GM23338 (cell line): ENCODE measurements at places on chromosomes 1 and 21.
A peak's percentile ranks its signal among the peaks of the same experiment; 100 is the strongest.

GRCh38 chr1:3066250-3066711, 2.7 kb upstream of the PRDM16 start:
- DNase-seq: peak; percentile 62

GRCh38 chr1:33043267-33044092, 6.8 kb upstream of the AK2 start:
- DNase-seq: no peak

- DNase-seq: no peak
Measured at GRCh38 chr1:226634611-226635246, 86.2 kb downstream of the STUM start.

DNA sequence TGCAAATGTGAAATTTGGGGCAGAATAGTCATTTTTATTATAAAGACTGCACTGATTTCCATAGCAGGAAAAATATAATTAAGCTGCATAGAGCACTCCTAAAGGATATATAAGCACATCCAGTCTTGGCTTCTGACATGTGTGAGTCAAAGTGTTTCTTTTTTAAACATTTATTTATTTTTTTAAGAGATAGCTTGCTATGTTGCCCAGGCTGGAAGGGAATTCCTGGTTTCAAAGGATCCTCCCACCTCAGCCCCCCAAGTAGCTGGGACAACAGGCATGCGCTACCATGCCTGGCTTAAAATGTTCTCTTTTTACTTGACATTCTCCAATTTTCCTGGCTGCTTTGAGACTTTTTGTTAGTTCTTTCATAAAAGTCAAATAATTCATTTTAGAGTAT, 126.1 kb downstream of the HMCN1 start:
- no peak for DNase-seq

GRCh38 chr1:86502721-86503405, 34.1 kb downstream of the CLCA1 start:
- DNase-seq: peak; percentile 94

DNA sequence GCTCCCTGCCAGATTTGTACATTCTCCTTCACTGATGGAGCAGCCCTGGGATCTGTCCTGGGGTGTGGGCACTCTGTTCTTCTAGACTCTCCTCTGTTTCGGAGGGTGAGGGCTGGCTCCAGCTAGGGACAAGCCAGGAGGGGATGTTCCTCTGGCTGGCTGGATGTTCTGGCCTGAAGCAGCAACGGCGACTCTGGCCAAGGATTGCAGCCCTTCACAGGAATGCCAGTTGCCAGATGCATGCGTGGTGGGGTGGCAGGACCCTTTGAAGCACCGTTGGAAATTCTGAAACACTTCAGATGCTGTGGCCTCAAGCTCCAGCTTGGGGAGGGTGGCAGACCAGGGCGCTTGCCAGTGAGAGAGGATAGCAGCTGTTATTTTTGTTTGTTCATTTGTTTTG, 210.9 kb downstream of the TRABD2B start:
- no peak for DNase-seq

- DNase-seq: no peak
Measured at GRCh38 chr1:14745789-14746188, 147.3 kb downstream of the KAZN start.

DNA sequence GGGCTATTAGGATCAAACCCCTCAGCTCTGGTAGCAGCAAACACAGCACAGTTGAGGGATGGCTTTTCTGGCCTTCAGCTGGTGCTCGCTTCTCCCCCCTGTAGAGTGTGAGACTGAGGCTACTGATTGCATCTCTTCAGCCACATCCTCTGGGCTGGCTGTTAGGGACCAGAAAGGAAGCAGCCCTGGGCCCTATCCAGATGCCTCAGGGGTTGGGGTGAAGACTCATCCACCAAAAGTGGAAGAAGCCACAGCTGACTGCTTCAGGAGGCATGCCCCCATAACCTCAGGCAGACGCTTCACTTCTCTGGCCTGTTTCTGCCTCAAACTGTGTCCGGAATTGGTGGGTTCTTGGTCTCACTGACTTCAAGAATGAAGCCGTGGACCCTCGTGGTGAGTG, 6.2 kb upstream of the TMEM200B start:
- no peak for DNase-seq

- DNase-seq: no peak
Measured at GRCh38 chr1:174276087-174276486, 116.8 kb downstream of the RABGAP1L start.

GRCh38 chr1:22855668-22856606, 116.7 kb downstream of the LACTBL1 start:
- DNase-seq: no peak

GRCh38 chr21:37367703-37368540, 1.3 kb downstream of the DYRK1A start:
- DNase-seq: peak; percentile 43

DNA sequence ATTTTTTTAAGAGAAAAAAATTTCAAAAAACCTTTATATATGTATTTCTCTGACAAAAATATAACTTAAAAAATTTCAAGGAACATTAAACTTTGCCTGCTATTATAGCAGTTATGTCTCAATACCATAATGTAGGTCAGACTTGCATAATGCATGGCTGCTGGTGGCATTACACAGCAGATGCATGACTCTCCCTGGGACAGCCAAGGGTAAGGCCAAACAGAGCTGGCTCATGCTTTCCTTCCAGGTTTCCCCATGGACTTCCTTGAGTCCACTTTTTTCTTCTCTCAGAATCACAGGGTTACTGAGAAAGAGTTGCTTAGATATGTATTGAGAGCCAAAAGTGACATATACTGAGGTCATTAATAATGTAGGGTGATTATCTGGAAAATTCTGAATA, 43.7 kb downstream of the RHOU start:
- no peak for DNase-seq

DNA sequence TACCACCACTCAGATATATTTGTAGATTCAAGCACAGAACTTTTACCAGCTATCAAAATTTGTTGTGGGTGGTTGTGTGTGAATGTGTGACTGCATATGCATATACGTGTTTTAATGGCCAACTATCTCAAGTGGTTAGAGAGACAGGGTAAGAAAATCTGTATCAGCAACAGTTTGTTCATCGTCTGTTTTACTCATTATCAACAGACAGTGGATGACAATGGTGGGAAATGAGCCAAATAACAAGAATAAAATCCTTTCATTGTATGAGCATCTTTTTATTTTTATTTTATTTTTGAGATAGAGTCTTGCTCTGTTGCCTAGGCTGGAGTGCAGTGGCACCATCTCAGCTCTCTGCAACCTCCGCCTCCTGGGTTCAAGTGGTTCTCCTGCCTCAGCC, 22.7 kb upstream of the DYNLT5 start:
- DNase-seq: no peak

GRCh38 chr1:219350172-219350931, 176.7 kb downstream of the LYPLAL1 start:
- no peak for DNase-seq

DNA sequence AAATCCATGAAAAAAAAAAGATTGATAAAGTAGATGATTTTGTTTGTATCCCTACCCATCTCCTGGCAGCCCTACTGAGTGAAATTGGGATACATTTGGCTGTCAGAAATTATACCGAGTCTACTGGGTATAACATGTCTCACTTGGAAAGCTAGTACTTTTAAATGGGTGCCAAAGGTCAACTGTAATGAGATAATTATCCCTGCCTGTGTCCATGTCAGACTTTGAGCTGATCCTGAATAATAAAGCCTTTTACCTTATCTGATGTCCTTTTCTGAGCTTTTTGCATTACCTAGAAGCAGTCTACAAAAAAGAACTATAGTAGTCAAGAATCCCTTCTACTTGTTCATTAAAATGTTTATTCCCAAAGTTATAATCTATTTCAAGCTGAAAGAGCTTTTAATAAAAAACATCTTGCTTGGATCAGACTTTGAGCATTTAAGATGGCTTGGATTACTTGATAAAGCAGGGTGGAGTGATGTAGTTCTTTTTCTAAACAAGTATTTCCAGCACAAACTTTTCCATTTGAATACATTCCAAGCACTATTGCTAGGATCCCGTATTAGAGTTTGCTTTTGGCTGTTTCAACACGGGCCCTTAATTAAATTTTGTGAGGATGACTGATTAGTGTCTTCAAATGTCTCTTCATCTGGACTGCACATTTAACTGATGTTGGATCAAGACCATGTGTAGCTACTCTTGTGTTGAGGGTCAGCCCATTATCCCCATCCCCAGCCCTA, 69.2 kb downstream of the DTL start:
- DNase-seq: no peak

- DNase-seq: no peak
Measured at GRCh38 chr1:182861994-182862393, 22.8 kb downstream of the DHX9 start.

DNA sequence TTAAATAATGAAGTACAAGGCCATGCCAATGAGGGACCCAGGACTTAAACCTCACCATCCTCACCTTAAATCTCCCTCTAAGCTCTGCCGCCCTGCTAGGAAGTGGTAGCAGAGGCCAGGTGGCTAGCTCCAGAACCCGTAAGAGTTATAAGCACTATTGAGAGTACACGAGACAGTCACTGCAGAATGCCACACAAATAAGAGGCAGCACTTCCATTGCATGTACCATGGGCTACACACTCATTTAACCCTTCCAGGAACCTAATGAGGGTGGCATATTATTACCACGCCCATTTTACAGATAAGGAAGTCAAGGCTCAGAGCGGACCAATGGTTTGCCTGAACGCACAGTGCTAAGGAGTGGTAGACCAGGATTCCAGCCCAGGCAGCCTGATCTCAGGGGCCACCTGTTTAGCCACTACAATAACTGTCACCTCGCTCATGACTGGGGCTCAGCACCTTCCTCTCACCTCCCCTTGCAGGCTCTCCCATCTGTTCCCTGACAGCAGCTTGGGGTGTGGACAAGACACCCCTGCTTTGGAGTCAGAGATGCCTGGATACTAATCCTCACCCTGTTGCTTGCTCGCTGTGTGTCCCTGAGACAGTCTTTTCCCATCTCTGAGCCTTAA, 54.8 kb upstream of the ID3 start:
- no peak for DNase-seq

DNA sequence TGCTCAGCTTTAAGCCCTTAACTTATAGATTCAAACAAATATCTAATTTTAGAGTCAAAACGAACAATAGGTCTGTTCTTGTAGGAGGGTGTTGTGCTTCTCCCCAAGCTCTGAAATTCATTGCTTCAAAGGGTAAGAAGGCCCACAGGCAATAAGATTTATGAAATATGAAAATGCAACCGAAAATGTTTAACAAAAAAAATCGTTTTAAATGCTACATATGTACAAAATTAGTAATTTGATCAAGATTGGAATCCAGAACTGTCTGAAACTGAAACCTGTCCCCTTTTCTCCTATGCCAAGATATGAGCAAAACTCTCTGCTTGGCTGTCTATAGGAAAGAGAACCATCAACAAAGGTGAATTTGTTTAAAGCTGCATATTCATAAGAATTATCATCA, 534.3 kb downstream of the PLPP3 start:
- DNase-seq: no peak

GRCh38 chr1:41661428-41662060, 177.1 kb upstream of the EDN2 start:
- peak; percentile 25 for DNase-seq

- peak; percentile 91 for DNase-seq
Measured at GRCh38 chr1:176949033-176949662, 215.4 kb downstream of the ASTN1 start.

GRCh38 chr1:207951652-207952051, 40.7 kb upstream of the CD34 start:
- DNase-seq: no peak

- DNase-seq: no peak
Measured at GRCh38 chr1:27152004-27152828, 2.7 kb downstream of the SLC9A1 start.

DNA sequence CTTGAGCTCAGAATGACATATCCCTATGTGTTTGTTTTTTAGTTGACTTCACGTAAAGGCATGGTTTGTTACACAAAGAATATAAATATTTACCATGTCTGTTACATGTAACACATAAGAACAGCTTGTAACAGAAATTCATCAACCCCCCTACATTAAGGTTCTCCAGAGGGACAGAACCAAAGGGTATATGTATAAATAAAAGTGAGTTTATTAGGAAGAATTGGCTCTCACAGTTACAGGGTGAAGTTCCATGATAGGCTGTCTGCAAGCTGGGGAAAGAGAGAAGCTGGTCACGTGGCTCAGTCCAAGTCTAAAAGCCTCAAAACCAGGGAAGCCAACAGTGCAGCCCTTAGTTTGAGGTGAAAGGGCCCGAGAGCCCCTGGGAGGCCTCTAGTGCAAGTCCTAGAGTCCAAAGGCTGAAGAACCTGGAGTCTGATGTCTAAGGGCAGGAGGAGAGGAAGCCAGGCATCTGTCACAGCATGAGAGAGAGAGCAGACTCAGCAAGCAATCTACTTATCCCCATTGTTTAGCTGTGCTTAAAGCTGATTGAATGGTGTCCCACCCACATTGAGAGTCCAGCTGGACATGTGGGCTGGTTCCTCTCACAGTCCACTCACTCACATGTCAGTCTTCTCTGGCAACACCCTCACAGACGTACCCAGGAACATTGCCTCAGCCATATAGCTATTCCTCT, 15.8 kb downstream of the THRAP3 start:
- DNase-seq: no peak

- no peak for DNase-seq
Measured at GRCh38 chr1:87796471-87796901, 467.8 kb downstream of the LMO4 start.

- DNase-seq: no peak
Measured at GRCh38 chr1:243179720-243180119, 75.4 kb downstream of the CEP170 start.

DNA sequence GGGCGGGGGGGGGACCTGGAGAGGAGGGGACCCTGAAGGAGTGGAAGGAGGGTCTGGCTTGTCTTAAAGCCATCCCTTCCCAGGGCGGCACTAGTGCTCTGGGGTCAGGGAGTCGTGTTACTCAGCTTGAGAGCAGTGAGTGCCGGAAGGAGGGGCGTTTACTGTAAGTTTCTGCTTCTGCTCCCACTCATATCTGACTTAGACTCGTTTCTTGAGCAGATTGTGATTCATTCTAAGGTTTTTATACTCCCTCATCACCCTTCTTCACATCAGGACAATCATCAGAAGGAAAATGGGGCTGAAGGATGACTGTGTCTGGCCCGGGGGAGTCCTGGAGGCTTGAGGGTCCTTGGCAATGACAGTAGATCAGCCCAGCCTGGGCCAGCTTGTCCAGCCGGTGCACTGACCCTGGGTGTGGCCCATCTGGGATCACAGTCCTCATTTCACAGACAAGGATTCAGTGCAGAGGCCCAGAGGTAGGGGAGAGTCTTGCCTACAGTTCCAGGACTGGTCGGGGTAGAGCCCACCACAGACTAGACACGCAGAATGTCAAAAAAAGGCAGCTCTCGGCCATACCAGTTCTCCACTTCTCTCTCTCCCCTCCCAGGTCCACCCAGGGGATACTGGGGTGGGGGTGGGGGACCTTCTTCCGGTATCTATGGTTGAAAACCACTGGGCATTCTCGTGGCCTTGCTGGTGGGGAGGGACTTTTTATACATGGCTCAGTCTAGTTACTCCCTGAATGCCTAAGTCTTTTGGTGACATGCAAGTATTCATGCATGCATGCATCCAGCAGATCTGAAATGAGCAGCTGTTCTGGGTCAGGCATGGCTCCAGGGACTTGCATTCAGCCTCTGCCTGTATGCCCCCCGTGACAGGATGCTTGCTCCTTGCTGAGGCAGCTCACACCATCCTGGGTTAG, 5.1 kb downstream of the TNFRSF8 start:
- DNase-seq: peak; percentile 81
